Posterior vena cava (tissue), 2 donors: ENCODE measurements at places on chromosomes 2 and 18. TPM values are rescaled to one million over a fixed set of nuclear protein-coding genes. Genes with fewer than 3 reads are reported as not detected.

- no peak for DNase-seq
These were observed 38.0 kb upstream of the ERMN start for GRCh38 chr2:157363612-157364101.

DNA sequence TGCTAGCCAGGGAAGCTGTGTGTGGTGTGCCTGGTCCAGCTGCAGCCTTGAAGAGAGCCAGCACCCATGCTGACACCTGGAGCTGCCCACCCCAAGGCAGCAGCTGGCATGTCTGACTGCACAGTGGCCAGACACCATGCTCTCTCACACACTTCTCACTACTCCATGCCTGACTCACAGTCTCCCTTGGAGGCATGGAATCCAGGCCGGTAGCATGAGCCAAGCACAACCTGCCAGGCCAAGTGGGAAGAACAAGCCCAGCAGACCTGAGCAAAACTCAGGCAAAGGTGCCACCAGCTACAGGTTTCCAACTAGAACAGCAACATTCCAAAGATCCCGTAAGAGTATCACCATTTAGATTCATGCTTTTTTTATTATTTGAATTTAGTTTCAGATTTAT lies 625.3 kb upstream of the LRRTM4 start:
- no peak for DNase-seq

DNA sequence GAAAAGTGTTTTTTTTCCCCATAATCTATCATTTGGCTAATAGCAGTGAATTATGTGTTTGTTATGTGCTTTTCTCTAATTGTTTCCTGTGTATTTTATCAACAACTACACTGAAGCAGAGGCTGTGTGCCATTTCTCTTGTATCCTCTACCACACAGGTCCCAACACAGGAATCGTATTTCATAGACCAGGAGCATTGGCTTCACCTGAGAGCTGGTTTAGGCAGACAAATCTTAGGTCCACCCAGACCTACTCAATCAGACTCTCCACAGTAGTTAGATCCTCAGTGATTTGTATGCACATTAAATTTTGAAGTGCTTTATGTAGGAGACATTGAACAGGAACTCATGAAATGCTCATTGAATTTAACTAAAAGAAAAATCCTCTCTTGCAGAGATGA lies 109.2 kb downstream of the FSHR start:
- no peak for DNase-seq

DNA sequence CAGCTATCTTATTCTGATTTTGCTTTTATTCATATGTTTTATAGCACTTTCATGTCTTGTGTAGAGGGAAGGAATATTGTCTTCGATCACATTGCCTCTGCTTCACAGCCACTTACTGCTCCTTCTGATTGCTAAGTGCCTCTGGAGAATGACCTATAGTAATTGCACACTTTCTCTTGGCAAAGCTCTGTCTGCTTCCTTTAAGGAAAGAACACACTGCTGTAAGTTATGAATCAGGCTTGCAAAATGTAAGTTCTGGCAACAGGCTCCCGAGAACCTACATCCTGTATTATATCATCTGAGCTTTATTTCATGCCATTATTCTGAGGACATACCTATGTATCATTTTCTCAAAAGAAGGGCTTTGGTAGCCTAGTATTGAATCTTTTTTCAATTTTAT lies 170.7 kb downstream of the ZNF804A start:
- DNase-seq, result no peak

DNA sequence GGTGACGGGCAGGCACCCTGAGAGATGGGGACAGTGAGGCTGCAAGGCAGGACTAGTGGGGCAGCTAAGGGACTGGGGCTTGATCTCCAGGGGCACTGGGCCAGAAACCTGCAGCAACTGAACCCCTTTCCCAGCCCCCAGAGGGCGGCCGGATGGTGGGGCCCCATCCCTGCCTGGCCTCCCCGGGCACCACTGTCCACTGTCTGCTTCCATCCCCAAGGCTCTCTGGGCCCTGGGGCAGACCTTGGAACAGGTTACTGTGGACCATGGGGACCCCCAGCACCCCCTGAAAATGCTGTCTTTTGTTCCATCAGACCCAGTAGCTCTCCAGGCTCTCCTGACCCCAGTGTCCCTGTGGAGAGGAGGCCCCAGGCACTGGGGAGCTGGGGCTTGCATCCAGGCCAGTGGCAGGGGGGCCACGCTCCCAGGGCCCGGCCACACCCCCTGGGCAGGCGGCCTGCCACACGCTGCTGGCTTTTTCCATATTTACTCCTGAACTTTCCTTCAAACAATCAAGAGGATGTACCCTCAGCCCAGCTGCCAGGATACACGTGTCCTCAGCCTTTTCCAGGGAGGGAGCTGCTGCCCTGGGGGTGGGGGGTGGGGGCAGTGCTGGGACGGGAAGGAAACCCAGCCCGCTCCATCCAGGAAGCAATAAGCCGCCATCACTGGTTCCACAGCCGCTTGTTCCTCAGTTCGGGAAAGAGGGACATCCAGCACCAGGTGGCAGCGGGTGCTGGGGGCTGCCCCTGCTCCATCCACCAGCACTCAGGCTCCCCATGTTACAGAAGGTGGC lies 102.3 kb upstream of the ODC1 start:
- DNase-seq, result no peak

- no peak for DNase-seq
These were observed 30.6 kb downstream of the APOB start for GRCh38 chr2:21013043-21013816.

GRCh38 chr2:118710481-118710880 lies 137.0 kb downstream of the EN1 start:
- no peak for DNase-seq

GRCh38 chr2:162490761-162491470 lies 147.0 kb downstream of the GCA start:
- DNase-seq, result no peak

DNA sequence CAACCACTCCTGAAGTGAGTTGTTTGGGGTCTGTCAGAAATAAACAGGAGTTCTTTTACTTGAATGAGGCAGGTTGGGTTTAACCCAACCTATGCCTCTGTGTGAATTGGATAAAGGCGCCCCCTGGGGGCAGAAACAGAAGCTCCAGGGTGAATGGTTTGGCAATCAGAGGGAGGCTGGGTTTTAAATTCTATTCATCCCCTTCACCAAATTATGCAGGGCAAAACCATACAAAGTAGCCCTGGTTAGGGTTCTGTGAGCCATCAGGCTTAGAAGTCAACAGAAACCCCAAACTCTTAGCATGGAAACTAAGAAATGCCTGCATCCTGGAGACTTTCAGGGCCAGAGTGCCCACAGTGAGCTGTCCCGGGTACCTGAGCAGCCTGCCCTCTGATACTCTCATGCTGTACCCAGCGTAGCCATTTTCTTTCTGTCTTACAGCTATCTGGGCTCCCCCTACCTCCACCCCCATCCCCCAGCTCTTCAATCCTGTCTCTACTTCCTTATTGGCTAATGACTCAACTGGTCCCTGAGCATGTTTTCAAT lies 241.5 kb downstream of the ICOS start:
- DNase-seq, result peak; percentile 70

DNA sequence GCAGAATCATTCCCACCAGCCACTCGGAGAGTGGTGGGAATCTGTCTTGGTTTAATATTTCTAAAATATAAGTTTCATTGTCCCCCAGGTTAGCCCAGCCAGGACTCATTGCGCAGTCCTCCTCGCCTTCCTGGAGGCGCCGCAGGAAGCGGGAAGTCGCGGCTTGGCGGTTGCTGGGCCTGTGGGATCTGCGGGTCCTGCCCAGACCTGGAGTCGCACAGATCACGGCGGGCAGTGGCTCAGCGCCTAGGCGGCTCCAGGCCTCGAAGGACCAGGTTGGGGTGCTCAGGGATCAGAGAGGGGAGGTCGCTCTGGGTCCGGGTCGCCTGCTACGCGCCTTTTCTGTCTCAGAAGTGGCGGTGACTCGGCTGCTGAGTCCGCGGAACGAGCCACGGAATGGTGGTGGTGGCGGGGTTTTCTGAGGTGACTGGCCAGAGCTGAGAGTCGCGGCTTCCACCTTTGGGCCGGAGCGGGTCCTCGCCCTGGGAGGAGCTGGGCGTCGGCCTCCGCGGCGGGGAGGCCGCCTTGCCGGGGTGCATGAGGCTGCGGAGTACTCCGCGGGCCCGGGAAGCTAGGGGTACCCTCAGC lies 2.6 kb downstream of the HOXD3 start:
- DNase-seq, result no peak

DNA sequence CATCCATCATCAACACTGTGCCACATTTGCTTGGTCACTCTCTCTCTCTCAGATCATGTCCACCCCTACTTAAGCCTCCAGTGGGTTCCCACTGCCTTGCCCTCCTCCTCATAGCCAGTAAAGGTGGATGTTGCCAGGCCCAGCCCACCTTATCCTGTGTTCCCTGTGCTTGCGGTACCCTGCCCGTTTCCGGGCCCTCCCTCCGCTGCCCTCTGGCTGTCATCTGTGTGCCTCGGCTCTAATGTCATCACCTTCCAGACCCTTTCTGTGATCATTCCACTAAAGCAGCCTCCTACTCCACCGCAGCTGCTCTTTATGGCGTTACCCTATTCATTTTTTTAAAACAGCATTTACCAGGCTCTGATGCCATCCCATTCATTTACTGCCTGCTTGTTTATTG lies 305.7 kb upstream of the SKOR2 start:
- no peak for DNase-seq

DNA sequence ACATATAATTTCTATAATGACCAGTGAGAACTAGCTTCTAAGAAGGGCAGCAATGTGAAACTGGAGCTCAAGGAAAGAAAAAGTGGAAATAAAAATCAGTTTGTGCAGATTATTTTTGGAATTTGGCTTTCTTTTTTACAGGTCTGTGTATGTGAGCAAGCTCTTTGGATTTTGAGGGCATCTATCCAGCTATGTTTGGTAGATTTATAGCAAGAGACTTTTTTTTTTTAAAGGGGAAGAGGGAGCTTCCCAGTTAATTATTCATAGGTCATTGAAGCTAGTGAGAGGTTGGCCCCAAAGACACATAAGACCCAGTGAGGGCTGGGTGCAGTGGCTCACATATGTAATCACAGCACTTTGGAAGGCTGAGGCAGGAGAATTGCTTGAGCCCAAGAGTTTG lies 24.0 kb upstream of the COLEC12 start:
- no peak for DNase-seq

- DNase-seq, result no peak
These were observed 45.7 kb downstream of the CCDC93 start for GRCh38 chr2:117967977-117968718.

- no peak for DNase-seq
These were observed 93.8 kb downstream of the LRP1B start for GRCh38 chr2:142037066-142037465.

DNA sequence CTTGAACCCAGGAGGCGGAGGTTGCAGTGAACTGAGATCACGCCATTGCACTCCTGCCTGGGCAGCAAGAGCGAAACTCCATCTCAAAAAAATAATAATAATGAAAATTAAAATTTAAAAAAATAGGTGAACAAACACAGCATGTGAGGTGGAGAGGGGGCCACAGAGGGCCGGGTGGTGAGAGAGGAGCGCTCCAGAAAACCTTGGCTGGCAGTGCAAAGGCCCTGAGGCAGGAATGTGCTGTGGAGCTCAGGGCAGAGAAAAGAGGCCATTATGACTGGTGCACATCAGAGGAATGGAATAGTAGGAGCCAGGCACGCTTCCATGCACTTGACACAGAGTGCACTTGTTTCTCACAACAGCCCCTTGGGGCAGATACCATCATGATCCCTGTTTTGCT lies 21.6 kb upstream of the SCLY start:
- no peak for DNase-seq

- no peak for DNase-seq
These were observed 287.0 kb upstream of the CCDC68 start for GRCh38 chr18:55246278-55246677.

DNA sequence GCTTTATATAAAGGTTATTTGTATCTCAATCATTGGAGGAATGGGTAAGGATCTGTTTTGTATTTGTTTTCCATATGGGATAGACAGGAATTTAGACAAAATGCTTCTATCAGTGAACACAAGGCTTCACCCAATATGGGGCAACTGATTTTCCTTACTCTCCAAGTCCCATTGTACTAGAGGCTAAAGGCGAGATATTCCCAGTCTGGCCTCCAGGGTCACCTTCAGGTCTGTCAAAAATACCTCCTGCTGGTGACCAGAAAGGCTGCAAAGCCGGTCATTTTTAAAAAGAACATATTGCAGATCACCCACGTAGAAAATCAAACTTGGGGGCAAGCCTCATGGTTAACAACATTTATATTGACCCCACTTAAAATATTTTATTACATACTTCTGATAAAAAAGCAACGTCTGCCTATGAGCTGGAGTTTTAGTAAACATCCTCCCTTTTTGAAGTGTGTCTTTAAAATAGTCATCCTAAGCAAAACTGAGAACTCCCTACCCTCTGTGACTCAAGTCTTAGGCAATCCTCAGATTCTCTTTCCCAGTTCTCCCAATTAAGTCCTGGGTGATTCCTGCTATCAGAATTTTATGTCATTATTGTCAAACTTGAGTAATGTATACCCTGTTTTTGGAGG lies 276.6 kb downstream of the MREG start:
- no peak for DNase-seq

DNA sequence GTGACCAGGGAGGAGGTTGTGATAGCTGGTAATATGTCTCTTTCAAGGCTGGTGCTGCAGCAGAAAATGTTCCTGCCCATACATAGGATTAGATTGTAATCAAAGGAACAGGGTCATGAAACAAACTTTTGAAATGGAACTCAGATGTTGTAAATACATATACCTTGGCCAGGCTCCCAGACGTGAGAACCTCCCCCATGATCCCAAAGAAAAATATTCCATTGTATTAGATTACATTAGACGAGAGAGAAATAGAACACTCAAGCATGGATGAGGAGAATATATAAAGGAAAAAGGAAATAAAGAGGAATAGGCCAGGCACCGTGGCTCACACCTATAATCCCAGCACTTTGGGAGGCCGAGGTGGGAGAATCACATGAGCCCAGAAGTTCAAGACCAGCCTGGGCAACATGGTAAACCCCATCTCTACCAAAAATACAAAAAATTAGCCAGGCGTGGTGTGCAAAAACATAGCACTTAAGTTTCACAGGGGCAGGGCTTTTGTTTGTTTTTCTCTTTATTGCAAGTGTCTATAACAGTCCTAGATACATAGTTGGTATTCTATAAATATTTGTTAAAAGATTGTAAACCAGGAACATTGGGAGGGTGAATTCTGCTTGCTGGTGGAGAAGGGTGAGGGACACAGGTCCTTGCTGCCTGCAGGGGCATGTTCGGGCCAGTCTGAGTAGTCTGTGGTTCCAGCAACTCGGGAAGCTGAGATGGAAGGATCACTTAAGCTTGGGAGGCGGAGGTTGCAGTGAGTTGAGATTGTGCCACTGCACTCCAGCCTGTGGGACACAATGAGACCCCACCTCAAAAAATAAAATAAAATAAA lies 52.8 kb downstream of the RPL37A start:
- no peak for DNase-seq

- no peak for DNase-seq
These were observed 93.1 kb upstream of the ZFP36L2 start for GRCh38 chr2:43319541-43319940.

Gene OSBPL6
- total RNA-seq, result 2.0 TPM

Gene VSNL1
- not detected for total RNA-seq

Gene CPO
- 0.24 TPM for total RNA-seq

Gene GRB14
- total RNA-seq, result 6.2 TPM

Gene CTNNA2
- total RNA-seq, result not detected

Gene ZNF638
- total RNA-seq, result 92.6 TPM

Gene ACKR3
- 124 TPM for total RNA-seq

Gene ABCB11
- total RNA-seq, result not detected
